Activated T-helper 2 cell treated with anti-CD3 and anti-CD28 coated beads, Interferon-gamma antibody, Interleukin-2, Interleukin-4, amounts not matched to agents 10 μg/mL and 5 μg/mL and 100 μg/mL, durations not matched to agents 14 hours and 24 hours and 36 hours (primary cell): ENCODE measurements at places on chromosomes 12 and 14.

GRCh38 chr12:75666939-75667334 lies 155.5 kb upstream of the KRR1 start:
- DNase-seq: no peak

GRCh38 chr12:87922736-87923135 lies 106.5 kb downstream of the C12orf50 start:
- no peak for DNase-seq

DNA sequence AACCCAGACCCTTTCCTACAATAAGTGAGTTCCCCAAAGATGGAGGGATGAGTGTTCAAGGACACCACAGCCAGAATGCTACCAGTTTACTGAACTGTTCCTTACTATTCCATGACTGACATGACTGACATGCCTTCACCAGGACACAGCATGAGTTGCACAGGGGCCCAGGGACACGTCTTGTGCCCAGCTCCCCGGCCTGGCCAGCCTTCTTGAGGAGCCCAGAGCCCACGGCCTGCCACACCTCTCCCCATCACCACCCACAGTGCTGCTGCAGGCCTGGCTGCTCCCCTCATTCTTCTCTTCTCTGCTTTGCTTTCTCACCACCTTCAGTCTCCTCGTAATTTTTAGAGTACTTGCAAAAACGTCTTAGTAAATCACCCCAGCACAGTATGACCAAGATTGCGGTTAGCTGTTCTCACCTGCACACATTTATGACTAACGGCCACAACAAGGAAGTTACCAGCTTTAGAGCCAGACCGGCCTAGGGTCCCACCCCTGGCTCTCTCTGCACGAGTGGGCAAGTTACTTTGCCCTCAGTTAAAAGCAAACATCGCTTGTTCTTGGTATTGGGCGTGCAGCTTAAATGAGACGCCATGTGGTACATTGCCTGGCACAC lies 18.5 kb downstream of the PPP2R5E start:
- no peak for DNase-seq

- DNase-seq: no peak
Observed at GRCh38 chr14:91012045-91012444, 48.4 kb downstream of the RPS6KA5 start.

GRCh38 chr12:101480849-101481248 lies 5.7 kb downstream of the SPIC start:
- no peak for DNase-seq

GRCh38 chr14:26466862-26467261 lies 131.0 kb downstream of the NOVA1 start:
- DNase-seq: no peak

DNA sequence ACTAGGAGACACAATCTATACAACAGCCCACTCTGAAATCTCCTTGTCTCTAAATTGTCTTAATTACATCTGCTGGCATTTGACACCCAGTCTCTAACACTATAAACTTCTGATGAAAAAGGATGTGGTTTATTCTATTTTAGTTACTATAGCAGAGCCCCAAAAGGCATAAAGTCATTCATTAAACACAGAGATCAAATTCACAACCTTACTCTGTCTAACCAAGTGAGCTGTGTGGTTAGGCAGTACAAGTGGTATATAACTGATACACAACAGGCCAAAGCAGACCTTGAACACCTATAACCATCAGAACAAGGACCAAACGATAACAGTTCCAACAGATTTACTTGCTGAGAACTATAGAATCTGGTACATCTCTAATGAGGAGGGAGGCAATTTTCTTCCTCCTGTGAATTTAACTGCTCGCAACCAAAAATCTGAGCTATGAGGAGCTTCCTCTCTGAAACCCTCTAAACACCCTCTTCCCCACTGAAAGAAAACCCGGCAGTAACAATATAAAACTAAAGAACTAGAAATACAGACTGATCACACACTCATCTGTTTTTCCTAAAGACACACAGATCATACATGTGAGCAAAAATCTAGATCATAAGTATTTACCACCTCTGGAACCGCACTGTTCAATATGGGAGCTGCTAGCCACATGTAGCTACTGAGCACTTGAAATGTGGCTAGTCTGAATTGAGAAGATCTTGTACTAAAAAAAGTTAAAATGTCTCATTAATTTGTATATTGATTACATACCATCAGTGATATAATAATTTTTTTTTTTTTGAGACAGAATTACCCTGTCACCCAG lies 17.7 kb downstream of the SPPL3 start:
- DNase-seq: no peak

- DNase-seq: no peak
Observed at GRCh38 chr14:54909817-54910558, 7.4 kb upstream of the GCH1 start.

DNA sequence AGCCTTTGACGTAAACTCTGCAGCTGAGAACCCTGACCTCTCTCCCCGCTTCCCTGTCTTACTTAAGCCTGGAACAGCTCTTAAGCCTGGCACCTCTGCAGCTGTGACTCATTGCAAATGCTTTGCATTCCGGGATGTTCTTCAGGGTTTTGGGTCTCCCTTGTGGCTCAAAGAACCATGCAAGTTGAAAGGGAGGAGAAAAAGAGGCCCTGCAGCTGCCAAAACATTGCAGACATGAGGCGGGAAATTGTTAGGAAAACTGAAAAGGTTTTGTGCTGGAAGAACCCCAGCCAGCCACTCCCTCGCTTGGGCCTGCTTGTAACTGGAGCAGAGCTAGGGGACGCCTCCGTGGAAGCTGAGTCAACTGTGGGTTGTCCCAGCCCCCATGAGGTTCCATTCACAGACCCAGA lies 60.2 kb upstream of the FERMT2 start:
- no peak for DNase-seq
